ENCODE measurements at places on chromosomes 12 and 14. TPM values are rescaled to one million over a fixed set of nuclear protein-coding genes. Genes with fewer than 3 reads are reported as not detected.

SMAGP gene
- 23.9 TPM for polyA plus RNA-seq

C12orf75 gene
- polyA plus RNA-seq = 51.2 TPM

SGPP1 gene
- 24.9 TPM for polyA plus RNA-seq

CABP1 gene
- 4.7 TPM for polyA plus RNA-seq

A2M gene
- polyA plus RNA-seq = 222 TPM

FCF1 gene
- polyA plus RNA-seq = 53.5 TPM

DNA sequence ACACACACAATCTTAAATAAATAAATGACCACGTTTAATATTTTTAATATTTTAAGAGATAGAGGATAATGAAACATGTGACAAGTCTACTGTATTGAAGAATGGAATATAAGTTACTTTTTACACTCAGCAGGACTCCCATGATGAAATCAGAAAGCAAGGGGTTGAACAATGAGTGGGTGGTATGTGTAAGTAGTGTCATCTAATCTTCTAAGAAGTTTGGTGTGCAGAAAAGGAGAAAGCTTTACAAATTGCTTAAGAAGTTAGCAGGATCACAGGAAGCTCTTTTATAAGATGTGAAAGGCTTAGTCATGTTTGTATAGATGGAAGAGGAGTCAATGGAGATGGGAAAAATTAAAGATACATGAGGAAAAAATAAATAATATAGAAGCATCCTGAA is 47.8 kb downstream of the SLC15A5 start:
- no peak for DNase-seq

DNA sequence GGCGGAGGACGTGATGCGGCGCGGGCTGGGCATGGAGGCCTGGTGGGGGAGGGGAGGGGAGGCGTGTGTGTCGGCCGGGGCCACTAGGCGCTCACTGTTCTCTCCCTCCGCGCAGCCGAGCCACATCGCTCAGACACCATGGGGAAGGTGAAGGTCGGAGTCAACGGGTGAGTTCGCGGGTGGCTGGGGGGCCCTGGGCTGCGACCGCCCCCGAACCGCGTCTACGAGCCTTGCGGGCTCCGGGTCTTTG is 303 bp downstream of the GAPDH start:
- DNase-seq = no peak

DNA sequence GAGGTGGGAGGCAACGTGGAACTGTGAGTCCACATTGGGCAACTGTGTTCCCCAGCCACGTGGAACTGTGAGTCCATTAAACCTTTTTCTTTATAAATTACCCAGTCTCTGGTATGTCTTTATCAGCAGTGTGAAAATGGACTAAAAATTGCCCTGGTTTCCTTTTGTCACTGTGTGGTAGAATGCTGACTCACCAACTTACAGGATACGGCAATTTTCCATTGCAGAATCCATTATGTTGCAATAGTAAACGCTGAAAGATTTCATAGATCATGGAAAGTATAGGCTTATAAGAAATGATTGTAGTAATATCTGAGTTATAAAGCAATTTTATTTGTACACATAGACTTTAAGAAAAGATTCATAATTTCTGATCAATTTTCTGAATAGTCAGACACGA is 93.0 kb downstream of the GTF2A1 start:
- DNase-seq = no peak

GRCh38 chr12:72030277-72030676 is 91.6 kb downstream of the TPH2 start:
- DNase-seq = no peak

GRCh38 chr14:91379579-91379932 is 38.1 kb downstream of the CCDC88C start:
- no peak for DNase-seq

DNA sequence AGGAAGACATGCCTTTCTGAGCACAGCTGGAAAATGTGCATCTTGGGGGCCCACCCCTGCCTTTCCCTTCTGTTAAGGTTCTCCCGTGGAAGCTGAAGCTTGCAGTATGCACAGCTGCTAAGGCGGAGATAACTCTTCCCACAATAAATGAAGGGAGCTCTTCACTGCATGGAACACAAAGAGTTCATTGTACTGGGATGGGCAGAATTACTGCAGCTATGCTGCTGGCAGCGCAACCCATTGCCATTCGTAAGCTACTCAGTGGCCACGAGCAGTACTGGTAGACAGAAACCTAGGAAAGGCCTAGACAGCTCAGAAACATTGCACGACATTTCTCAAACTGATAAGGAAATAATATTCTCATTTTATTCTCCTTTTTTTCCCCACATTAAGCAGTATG is 310.2 kb downstream of the MDGA2 start:
- DNase-seq = no peak

DNA sequence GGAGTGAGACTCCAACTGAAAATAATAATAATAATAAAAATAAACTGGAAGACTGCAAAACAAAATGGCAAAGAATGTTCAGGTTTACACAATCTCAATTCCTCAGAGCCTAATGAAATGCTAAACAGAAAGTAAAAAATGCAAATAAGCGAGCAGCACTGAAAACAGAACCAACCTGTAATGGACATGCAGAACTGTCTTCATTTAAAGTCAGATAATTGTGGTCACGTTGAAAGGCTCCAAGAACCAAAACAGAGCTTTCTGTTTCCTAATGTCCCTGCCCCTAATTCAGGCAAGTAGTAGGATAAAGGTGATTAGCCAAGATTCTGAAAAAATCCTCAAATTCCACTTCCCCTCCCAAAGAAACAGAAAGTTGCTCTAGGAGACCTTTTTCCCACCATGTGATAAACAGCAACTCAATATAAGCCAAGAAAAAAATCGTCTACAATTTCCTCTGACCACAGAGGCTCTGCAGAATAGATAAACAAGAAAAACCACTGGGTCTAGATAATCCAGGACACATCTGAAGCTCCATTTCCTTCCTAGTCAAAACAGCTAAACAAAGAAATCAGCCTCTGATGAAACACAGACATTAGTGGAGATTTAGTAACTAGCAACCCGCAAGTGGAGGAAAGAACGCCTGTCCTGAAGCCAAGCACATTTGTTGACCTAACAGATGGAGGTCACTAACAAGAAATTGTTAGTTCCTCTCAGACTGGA is 3.0 kb downstream of the MIS18BP1 start:
- no peak for DNase-seq

DNA sequence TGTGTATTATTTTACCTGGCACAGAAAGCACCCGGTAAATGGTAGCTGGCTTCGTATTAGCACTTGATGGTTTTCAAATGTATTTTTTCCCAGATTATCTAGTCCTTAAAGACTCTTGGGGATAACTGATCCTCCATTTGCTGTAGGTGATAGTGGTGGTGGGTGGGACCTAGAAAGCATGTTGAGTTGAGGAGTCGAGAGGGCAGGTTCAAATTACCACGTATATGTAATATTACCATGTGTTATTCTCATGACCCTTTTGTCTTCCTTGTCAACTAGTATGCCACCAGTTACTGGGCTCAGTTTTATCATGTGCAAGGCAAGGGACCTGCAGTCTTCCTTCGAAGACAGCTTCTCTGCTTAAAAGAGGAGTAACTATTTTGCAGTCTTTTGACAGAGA is 1.8 kb downstream of the GLRX5 start:
- no peak for DNase-seq

DNA sequence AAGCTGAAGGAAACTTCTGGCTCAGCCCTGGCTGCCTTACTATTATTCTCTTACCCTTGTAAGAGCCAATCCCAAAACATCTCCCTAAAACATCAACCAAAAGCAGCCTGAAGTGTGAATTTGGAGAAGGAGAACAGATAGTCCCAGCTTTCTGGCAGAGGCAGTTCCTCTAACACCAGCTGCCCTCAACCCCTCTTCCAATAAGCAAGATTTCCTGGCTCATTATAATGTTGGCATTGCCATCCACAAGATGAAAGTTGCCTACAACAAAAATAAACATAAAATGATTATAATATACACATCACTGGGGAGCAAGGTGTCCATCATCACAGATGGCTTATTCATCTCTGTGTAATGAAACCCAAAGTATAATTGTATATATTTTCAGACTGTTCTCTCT is 352.5 kb upstream of the CCDC196 start:
- no peak for DNase-seq

- DNase-seq = no peak
Observed at GRCh38 chr12:105099356-105099755, 8.2 kb upstream of the WASHC4 start.

DNA sequence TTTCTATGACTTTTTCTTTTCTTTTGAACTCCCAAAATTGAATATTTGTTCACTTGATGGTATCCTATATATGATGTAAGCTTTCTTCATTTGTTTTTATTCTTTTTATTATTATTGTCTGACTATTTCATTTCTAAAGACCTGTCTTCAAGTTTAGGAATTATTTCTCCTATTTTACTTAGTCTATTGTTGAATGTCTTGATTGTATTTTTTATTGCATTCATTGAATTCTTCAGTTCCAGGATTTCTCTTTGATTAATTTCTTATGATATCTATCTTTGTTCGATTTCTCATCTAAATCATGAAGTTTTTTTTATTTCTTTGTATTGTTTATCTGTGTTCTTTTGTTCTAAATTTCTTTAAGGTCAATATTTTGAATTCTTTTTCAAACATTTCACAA is 238.8 kb downstream of the TTC6 start:
- DNase-seq = no peak

DNA sequence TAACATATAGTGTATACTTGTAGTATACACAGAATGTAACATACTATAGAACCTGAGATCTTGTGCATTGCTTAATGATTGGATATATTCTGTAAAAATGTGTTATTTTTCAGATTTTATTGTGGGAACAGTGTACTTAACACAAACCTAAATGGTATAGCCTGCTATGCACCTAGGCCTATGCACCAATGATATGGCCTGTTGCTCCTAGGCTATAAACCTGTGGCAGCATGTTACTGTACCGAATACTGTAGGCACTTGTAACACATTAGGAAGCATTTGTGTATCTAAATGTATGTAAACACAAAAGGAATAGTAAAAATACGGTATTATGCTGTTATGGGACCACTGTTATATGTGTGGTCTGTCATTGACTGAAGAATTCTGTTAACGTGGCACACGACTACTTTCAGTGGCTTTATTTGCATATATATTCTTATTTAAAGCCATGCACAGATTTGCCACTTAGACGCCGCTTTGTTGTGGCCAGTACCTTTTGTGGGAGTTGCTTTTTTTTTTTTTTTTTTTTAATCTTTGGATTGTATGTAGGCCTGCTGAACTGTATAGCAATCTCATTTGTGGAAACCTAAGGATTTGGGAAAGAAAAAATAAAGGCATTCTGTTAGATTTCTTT is 7.4 kb downstream of the PAPOLA start:
- no peak for DNase-seq

DNA sequence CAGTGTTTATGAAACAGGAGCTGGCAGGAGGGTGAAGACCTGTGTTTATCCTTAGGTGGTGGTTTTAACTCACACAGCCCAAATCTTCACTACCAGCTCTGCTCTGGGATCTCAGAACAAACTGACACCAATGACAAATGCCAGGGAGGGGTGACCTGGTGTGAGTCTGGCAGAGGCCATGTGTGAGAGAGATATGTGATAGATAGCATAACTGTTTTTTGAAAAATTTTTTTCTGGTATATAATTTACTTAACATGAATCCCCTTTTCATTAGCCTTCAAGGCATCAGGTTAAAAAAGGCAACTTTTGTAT is 51.5 kb downstream of the SLC38A4 start:
- DNase-seq = no peak

DNA sequence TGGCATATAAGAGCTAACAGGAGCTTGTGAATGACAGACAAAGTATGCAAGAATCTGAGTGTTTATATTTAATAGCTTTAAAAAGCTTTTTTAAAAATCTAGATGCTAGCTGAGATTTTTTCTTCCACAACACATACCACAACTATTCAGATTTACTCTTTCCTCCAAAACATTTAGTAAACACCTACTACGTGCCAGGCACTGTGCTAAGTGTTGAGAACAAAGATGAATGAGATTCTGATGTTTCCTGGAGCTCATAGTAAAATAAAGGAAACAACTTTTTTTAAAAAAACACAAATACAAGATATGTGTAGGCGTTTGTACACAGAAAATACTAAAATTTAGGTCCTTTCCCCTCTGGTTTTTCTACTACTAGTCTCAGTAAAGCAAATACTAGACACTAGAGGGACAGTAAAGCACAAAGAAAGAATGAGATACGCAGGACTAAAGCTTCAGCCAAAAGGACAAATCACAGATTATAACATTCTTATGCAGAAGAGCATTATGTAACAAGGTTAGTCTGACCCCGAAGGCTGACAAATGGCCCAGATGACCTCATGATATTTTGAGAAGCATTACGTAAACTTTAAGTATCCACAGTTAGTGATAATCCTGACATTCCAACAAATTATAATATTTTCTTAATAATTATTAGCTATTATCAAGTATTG is 78.6 kb upstream of the PAWR start:
- DNase-seq = no peak

- no peak for DNase-seq
Observed at GRCh38 chr14:34780646-34781045, 66.3 kb upstream of the CFL2 start.

All from renal pelvis (tissue), 12 donors.